Muscle of leg (tissue), 16 donors: ENCODE measurements at places on chromosomes 11 and 22. TPM values are rescaled to one million over a fixed set of nuclear protein-coding genes. Genes with fewer than 3 reads are reported as not detected.

- peak overlapping the region; percentile 90 for H3K27ac ChIP-seq
- peaks cover 31% of the 10 kb centered on the region for H3K4me1 ChIP-seq
- H3K27me3 ChIP-seq: no peaks in the 10 kb centered on the region
- peak; percentile 77 for DNase-seq
Measured at GRCh38 chr11:66068154-66068821, 1.8 kb upstream of the PACS1 start.

Gene ZP1
- total RNA-seq: not detected

Gene SH3BP1
- 5.2 TPM for total RNA-seq

Gene VSTM5
- total RNA-seq: 0.31 TPM

DNA sequence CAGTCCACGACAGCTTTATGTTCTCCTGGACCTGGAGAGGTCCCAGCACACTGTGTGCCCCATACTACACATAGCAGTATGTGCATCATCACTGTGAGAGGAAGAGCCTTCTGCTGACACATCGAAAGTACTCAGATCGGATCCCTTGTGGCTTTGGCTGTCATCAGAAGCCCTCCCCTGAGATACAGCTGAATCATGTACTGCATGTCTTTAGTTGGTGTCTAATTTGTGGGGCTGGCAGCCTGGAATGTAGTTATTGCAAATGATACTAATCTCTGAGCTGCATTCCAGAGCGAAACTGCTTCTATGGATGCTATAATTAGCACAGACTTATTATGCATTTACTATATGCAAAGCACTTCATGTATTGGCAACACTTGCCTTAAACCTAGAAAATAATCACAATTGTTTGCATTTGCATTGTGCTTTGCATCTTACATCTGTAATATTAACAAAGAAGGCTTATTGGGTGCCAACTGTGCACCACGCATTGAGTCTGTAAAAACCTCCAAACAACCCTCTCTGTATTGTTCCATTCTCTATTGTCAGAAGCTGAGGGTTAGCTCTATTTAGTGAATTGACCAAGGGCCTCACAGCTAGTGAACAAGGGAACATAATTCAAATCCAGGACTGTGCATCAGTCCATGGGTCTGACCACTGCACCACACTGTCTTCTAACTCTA is 89.2 kb upstream of the CRTAM start:
- H3K27me3 ChIP-seq: no peaks in the 10 kb centered on the region
- H3K36me3 ChIP-seq: no peaks in the 10 kb centered on the region
- no peak overlapping the region for H3K4me3 ChIP-seq
- peak; percentile 75 for DNase-seq
- H3K4me1 ChIP-seq: peaks cover 32% of the 10 kb centered on the region

Gene ASRGL1
- 2.5 TPM for total RNA-seq

- H3K27me3 ChIP-seq: no peaks in the 10 kb centered on the region
- DNase-seq: no peak
- H3K27ac ChIP-seq: no peak overlapping the region
- peaks cover 32% of the 10 kb centered on the region for H3K4me1 ChIP-seq
Measured at GRCh38 chr11:94672636-94673035, 95.5 kb upstream of the AMOTL1 start.

Gene TMEM86A
- 2.6 TPM for total RNA-seq

DNA sequence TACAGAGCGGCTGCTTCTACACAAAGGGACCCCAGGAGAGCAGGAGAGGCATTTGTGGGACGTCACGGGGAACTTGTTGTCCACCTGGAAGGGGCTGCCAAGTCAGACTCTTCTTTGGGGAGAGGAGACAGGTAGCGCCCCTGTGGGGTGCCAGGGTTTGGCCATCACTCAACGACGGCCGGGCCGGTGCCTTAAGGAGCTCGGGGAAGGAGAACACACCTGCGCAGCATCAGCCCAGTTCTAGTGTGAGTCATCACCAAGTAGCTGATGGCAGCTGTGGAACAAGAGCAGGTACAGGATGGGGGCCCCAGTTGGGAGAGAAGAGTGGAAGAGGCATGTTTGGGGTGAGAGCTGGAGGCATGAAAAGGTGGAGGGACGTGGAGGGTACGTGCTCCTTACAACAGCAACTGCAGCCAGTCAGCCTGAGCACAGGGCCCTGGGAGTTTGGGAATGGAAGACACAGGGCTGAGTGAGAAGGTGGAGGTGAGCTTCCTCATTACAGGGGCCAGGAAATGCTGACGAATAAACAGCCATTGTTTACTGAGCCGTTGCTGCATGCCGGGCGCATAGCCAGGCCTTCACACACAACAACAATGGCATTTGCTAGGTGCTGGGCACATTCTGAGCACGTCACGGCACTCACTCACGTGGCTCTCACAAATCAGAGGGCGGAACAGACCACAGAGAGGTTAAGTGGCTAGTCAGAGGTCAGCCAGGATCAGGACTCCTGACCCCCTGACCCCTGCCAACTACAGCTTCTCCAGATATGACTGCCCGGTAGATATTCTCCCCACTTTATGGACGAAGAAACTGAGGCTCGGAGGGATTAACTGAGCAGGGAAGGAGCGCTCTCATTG is 29.1 kb upstream of the TP53I11 start:
- H3K27me3 ChIP-seq: no peaks in the 10 kb centered on the region
- peak; percentile 48 for DNase-seq
- H3K27ac ChIP-seq: peak overlapping the region; percentile 77

Gene RCOR2
- 11.0 TPM for total RNA-seq

- H3K27me3 ChIP-seq: peaks cover 24% of the 10 kb centered on the region
- H3K27ac ChIP-seq: no peak overlapping the region
- DNase-seq: peak; percentile 55
- H3K4me1 ChIP-seq: peaks cover 48% of the 10 kb centered on the region
- H3K36me3 ChIP-seq: no peaks in the 10 kb centered on the region
- peak overlapping the region; percentile 63 for H3K4me3 ChIP-seq
Measured at GRCh38 chr11:8082391-8083087, 1.5 kb downstream of the TUB start.

Gene MMP27
- total RNA-seq: 0.09 TPM

- no peaks in the 10 kb centered on the region for H3K36me3 ChIP-seq
- H3K4me1 ChIP-seq: no peaks in the 10 kb centered on the region
- H3K4me3 ChIP-seq: no peak overlapping the region
- no peak for DNase-seq
- peaks cover 10% of the 10 kb centered on the region for H3K27me3 ChIP-seq
- H3K27ac ChIP-seq: no peak overlapping the region
Measured at GRCh38 chr11:1219834-1220815, 2.7 kb upstream of the MUC5B start.

GRCh38 chr22:41091132-41092022 is 1.0 kb upstream of the EP300 start:
- H3K27ac ChIP-seq: peak overlapping the region; percentile 99
- no peaks in the 10 kb centered on the region for H3K36me3 ChIP-seq

DNA sequence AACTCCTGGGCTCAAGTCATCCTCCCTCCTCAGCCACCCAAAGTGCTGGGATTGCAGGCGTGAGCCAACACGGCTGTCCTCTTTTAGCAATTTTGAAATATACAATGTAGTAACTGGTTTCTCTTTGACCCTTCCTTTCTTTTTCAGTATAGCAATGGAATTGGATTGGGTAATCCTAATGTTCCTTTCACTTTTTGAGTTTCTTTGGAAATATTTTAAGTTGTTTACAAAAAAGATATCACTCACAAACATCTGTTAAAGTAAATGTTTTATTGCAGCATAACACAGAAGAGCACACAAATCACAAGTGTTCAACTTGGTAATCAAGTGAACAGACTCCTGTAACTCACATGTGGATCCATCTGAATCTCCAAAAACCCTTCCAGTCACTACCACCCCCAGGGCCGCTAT is 44.6 kb upstream of the EP300 start:
- no peaks in the 10 kb centered on the region for H3K27me3 ChIP-seq
- H3K4me1 ChIP-seq: peaks cover 15% of the 10 kb centered on the region
- no peak overlapping the region for H3K4me3 ChIP-seq
- H3K36me3 ChIP-seq: no peaks in the 10 kb centered on the region
- no peak overlapping the region for H3K27ac ChIP-seq
- DNase-seq: no peak

Gene UVRAG
- 9.8 TPM for total RNA-seq

GRCh38 chr11:86294026-86294425 is 8.0 kb upstream of the HIKESHI start:
- H3K4me3 ChIP-seq: no peak overlapping the region
- no peak for DNase-seq
- H3K4me1 ChIP-seq: no peaks in the 10 kb centered on the region

DNA sequence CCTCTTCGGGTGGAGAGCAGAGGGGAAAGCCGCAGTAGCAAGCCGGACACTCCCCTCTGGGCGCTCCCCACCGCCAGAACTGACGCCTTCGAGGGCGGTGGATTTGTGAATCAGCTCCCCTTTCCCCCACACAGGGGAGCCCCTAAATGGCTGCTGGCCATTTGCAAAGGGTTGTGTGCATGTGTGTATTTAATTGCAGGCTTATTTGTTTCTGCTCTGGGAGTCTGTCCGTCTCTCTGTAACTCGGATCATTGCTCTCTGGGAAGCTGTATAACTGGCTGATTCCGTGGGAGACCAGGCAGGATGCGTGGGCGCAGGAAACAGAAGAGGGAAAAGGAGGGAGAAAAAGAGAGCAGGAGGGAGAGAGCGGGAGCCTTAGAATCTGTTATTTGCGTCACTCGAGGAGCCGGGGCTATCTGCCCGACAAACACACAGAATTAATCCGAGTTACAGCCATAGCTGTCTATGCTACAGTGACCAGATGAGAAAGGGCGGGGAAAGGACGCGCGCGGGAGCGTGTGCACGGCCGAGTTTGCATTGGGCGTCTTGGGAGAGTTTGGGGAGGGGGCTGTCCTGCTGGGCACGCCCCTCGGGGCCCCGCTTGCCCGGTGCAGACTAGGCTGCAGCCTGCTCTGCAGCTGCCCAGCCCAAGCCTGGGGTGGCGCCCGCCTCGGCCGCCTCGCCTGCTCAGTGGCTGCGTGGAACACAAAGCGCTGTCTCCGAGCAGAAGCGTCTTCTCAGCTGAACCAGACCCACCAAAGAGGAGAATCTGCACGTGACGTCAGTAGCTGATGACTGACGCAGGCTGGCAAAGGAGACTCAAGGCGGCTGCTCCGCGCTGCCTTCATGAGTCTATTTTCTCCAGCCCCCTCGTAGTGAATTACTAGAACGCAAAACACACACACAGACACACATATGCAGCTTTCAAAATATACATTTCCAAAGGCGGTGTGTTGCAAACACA is 105.3 kb upstream of the HSD17B12 start:
- H3K4me1 ChIP-seq: peaks cover 48% of the 10 kb centered on the region
- H3K27ac ChIP-seq: peak overlapping the region; percentile 42
- no peaks in the 10 kb centered on the region for H3K36me3 ChIP-seq
- H3K27me3 ChIP-seq: peaks cover 81% of the 10 kb centered on the region
- DNase-seq: peak; percentile 75

- no peak for DNase-seq
- H3K36me3 ChIP-seq: peaks cover 68% of the 10 kb centered on the region
- no peak overlapping the region for H3K4me3 ChIP-seq
- H3K27me3 ChIP-seq: no peaks in the 10 kb centered on the region
- peaks cover 17% of the 10 kb centered on the region for H3K4me1 ChIP-seq
Measured at GRCh38 chr22:19057999-19058491, 64.2 kb downstream of the DGCR2 start.

GRCh38 chr11:134939031-134939430 is 527.0 kb upstream of the B3GAT1 start:
- DNase-seq: no peak
- peaks cover 7% of the 10 kb centered on the region for H3K4me1 ChIP-seq
- no peaks in the 10 kb centered on the region for H3K27me3 ChIP-seq
- H3K4me3 ChIP-seq: no peak overlapping the region
- no peak overlapping the region for H3K27ac ChIP-seq

- no peaks in the 10 kb centered on the region for H3K36me3 ChIP-seq
- H3K27me3 ChIP-seq: no peaks in the 10 kb centered on the region
- H3K4me3 ChIP-seq: no peak overlapping the region
- no peak overlapping the region for H3K27ac ChIP-seq
- no peak for DNase-seq
Measured at GRCh38 chr22:33620085-33620484, 300.2 kb downstream of the LARGE1 start.

Gene CHRM1
- 0.04 TPM for total RNA-seq

DNA sequence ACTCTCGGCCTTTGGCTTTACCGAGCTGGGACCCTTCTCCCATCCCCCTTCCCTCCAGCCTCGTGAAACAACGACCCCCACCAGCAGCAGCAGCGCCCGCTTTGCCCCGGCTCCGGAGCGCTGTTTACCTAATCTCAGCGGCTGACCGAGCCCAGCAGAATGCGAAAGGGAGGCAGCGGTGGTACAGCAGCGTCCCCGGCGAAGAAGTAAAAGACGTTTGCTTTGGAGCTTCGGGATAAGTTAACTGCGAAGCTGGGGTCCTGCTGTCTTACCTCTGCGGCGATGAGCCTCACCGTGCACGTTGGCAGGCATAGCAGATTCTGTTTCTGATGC is 2.0 kb upstream of the LARGE1 start:
- peaks cover 9% of the 10 kb centered on the region for H3K27me3 ChIP-seq
- no peaks in the 10 kb centered on the region for H3K36me3 ChIP-seq
- H3K4me3 ChIP-seq: peak overlapping the region; percentile 69
- peak; percentile 52 for DNase-seq

Gene SLC6A5
- total RNA-seq: not detected

DNA sequence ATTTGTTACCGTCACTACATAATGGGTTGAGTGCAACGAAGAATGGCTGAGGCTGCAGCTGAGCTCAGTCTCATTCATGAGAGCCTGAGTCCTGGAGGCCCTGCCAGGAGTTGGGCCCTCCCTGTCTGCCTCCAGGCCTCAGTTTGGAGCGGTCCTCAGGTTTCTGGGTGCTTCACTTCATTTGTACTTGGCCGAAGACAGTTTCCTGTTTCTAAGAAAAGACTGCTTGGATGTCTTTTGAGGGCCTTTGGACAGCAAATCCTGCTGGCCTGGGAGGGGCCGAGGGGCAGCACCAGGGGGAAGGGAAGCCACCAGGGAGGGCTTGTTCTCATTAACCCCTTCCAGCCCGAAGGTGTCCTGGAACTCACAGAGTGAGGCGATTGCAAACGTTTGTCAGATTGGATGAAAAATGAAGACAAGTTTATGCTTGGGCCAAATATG is 163.1 kb downstream of the ETS1 start:
- H3K27ac ChIP-seq: peak overlapping the region; percentile 85
- no peak overlapping the region for H3K4me3 ChIP-seq
- DNase-seq: peak; percentile 97
- no peaks in the 10 kb centered on the region for H3K36me3 ChIP-seq
- peaks cover 32% of the 10 kb centered on the region for H3K4me1 ChIP-seq
- no peaks in the 10 kb centered on the region for H3K27me3 ChIP-seq

DNA sequence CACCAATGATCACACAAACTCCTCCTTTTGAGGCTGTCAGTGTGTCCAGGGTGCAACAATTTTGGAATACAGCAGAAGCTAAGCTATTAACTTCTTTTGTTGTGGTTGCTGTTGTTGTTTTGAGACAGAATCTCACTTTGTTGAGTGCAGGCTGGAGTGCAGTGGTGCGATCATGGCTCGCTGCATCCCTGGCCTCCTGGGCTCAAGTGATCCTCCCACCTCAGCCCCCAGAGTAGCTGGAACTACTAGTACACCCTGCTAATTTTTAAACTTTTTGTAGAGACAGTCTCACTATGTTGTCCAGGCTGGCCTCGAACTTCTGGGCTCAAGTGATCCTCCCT is 22.0 kb downstream of the GSTT2B start:
- no peak overlapping the region for H3K27ac ChIP-seq
- H3K4me1 ChIP-seq: no peaks in the 10 kb centered on the region
- H3K27me3 ChIP-seq: no peaks in the 10 kb centered on the region
- H3K36me3 ChIP-seq: no peaks in the 10 kb centered on the region
- H3K4me3 ChIP-seq: no peak overlapping the region
